ENCODE measurements at places on chromosomes 4 and X.

DNA sequence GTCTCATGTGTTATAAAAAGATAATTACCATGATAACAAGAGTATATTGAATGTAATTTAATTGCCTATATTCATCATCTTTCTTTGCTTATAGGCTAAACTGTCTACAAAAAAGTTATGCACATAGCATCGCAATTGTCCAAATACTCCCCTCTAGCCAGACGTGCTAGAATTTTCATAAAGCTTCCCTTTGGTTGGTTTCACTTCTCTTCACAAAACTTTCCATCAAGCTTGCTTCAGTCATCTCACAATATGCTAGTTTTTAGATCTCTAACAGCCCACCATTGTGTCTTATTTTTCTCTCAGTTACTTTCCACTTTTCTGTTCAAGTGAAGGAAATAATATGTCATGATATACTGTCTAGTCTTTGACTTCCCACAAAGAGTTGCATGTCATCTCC, 448.3 kb upstream of the SPANXN1 start:
- DNase-seq: no peak

DNA sequence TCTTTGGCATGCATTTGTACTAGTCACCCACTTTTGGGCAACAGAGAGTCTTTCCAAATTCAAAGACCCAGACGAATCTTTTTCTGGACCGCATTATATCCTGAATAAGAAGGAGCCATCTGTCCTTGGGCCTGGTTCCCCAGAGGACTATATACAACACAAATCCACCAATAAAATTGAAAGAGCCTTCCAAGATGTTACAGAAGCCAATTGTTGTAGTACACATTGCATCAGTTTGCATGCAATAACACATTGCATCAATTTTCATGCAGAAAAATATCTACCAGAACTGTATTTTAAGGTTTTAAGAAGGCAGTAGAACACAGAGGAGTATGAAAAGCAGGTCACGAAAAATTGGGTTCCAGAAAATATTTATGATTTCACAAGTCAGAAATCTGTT, 203.2 kb downstream of the HTR2C start:
- DNase-seq: no peak

DNA sequence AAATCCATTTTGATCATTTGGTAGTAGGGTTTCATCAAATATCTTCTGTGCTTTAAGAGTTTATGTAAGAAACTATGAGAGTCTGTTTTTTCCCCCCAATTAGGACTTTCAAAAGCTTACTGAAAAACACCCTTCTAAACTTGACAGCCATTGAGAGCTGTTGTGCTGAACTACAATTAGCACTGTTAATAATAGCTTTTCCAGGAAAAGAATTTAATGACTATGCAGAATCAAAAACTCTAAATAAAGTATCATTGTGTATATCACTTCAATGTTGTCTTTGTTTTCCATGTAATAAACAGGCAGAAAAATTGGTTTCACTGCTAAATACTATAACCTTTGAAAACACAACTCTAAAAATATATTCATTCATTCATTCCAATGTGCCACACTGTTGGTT, 121.4 kb upstream of the PDE5A start:
- no peak for DNase-seq

- DNase-seq: no peak
Measured at GRCh38 chr4:166957451-166957850, 276.8 kb downstream of the SPOCK3 start.

- no peak for DNase-seq
Measured at GRCh38 chr4:140298001-140298400, 75.4 kb upstream of the SCOC start.

DNA sequence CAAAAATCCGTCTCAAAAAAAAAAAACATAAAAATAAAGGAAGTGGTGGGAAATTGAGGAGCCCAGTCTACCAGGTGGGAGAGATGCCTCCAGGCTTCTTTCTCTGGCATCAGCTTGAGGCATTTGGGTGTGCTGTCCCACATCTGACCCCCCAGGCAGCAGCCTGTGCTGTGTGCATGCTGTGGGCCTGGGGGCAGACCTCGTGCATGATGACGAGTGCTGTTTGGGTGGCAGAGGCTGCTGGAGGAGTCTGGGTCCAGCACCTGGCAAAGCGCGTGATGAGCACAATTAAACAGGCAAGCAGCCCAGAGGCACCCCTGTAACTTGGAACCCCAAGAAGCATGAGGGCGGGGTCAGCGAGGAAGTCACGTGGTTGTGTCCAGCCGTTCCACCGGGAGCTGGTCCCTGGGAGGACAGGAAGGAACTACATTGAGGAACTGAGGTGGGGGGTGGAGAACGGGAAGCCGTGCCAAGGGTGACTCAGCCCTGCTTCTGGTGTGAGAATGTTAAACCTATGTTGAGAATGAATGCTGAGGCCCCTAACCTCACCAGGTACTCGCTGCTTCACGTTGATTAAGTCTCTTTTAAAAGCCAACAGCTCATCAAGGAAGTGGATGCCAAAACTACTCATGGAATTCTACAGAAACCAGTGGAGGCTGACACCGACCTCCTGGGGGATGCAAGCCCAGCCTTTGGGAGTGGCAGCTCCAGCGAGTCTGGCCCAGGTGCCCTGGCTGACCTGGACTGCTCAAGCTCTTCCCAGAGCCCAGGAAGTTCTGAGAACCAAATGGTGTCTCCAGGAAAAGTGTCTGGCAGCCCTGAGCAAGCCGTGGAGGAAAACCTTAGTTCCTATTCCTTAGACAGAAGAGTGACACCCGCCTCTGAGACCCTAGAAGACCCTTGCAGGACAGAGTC, 6.1 kb downstream of the TACC3 start:
- DNase-seq: no peak

GRCh38 chrX:154441984-154442707, 1.8 kb upstream of the FAM50A start:
- DNase-seq: no peak

DNA sequence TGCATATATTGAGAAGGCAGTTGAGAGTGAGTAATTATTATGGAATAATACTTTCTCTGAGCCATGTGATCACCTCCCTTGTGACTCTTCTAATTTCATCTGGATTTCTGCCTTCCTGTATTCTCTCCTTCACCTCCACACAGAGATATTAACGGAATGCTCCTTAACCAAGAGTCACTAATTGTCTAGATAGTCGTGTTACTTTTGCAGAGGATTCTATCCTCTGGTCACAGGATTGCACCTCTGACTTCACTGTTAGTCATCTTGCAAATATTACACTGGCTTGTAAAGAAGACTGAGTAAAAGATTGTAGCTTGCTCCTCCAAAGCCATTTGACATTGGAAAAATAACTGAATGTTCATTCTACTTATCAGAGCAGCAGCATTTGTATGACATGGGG, 160.9 kb downstream of the SH2D1A start:
- DNase-seq: no peak

- DNase-seq: no peak
Measured at GRCh38 chrX:66020631-66021334, 19.1 kb downstream of the VSIG4 start.

DNA sequence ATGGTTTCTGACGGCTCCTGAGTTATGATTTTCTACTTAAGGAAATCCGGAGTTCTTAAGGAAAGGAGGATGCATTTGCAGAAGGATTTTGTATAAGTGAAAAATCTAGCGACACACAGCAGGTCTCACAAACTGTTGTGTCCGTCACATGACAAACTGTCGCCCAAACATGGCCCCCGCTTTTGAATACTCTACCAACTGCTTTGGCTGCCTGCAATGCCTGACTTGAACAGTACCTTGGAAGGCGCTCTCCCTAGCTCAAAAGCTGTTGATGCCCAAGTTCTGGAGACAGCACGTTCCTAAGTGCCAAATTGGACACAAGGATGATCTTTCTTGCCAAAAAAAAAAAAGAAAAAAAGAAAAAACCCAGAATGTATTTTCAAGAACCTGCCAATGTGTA, 103.2 kb downstream of the ENPP6 start:
- DNase-seq: no peak

- DNase-seq: no peak
Measured at GRCh38 chr4:22237155-22237751, 278.6 kb downstream of the ADGRA3 start.

DNA sequence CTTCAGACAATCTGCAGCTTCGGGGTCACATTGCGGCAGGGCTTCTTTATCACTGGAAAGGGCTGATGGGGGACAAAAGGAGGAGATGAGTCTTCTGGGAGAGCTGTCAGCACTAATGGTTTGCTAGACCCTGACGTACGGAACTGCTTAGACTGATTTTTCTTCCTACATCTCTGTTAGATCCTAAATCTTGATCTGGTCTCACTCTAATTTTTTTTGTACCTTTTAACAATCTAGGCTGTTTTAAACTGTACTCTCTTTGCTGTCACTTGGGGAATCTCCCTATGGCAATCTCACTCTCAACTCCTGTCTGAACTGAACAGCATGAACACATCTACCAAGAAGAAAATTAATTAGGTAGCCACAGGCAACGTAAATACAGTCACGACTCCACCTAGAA, 120.1 kb downstream of the SNCA start:
- no peak for DNase-seq

DNA sequence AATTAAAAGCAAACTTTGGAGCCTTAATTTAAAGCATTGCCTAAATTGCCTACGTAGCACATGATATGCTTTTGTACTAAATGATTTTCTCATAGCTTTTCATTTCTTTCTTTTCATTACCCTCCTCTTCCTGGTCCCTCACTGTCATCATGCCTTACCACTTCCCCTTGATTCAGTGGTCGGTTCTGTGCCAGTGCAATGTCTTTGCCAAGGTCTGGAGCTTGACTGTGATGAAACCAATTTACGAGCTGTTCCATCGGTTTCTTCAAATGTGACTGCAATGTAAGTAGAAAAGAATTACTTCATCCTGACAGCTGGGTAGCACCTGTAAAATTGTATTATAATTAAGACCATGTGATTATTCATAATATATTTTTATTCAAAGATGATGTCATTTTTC, 72.5 kb downstream of the C4orf46 start:
- no peak for DNase-seq

GRCh38 chr4:176844448-176844847, 51.7 kb upstream of the VEGFC start:
- DNase-seq: no peak

DNA sequence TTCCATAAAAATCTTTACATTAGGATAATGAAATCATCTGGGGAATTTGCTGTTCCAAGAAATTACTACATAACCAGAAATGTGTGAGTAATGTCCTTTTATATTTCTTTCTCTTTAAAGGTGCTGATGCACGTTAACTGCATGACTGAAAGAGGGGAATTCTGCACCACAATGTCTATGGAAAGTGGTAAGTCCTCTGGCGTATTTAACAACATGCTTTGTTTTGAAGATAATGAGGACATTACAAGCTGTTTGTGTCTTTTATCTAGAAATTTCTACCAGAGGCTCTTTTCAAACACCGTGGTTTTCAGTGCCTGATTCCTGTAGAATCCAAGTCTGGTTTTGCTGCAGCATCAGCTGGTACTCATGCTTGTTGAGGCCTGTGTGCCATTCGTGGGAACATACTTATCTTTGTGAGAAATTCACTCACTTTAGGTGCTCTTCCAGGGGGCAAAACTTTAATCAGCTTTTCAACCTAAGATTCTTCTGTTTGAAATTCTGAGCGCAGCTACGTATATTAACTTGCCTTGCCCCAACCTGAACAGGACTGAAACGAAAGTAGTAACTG, 257.2 kb downstream of the PDHA2 start:
- DNase-seq: no peak

DNA sequence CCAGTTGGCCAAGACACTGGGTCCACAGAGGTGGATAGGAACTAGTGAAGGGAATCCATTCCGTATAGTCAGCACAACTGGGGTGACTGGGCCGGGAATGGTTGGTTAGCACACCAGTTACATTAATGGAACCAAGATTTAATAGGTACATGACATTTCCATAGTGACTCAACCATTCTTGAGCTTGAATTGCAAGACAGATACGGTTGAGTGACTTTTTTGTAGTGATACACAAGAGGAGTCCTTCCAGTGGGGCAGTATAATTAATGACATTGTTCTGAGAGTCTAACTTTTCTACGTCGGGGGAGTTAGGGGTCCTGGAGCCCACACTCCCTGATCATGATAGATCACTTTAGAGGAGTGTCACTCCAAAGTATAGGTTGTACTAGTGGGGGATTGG, 211.6 kb upstream of the CXCL13 start:
- no peak for DNase-seq

DNA sequence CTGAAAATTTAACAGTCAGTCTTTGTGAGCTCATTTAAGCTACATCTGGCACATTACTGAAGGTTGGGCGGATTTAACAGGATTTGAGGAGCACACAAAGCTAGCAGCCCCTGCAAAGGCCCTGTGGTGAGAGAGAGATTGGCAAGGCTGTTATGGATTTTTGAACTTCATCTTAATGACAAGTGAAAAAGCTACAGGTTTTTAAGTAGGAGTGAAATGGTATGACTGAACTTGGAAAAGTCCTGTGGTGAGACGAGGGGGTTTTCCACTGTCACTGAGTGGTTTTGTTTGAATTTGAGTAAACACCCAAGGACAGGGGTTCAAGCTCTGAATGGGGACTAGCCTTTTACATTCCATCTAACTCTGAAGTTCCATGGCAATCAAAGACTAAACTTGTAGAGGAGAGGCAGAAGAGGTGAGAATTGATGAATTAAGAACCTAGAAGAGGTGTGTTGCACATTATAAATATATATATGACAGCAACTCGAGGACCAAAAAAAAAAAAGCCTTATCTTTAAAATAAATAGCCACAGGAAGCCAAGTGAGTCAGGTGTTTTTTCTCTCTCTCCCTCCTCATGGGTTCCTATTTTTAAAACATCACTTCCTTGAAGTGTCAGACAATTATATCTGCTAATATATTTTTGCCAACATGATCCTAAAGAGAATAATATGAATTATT, 47.8 kb upstream of the CLNK start:
- DNase-seq: no peak

DNA sequence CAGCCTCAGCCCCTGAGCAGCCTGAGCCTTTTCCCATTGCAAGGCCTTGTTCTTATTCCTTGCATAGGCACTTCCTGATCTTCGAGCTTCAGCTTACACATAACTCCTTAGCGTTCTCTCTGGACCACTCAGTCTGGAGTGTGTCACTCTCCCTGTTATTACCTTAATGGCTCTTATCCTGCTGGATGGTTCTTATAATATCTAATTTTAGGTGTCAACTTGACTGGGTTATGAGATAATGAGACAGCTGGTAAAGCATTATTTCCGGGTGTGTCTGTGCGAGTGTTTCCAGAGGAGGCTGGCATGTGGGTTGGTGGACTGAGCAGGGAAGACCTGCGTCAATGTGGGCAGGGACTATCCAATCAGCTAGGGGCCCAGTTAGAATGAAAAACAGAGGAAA, 75.7 kb downstream of the HAUS3 start:
- no peak for DNase-seq

DNA sequence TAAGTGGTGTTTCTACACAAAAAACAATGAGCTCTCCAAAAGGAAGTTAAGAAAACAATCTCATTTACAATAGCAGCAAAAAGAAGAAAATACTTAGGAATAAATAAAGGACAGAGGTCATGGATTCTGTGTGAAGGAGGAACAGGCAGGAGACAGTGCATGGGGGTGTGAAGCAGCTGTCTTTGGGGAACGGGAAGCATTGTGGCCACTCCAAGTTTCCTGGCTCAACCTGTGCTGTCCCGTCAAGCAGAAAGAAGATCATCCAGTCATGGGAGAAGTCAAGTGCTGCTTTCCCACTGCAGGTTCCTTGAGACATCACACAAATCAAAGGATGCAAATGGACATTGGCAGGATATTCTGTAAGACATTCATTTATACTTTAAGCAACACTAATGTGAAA, 66.1 kb upstream of the MAML3 start:
- DNase-seq: no peak
